ENCODE measurements at places on chromosomes 7 and 10.

DNA sequence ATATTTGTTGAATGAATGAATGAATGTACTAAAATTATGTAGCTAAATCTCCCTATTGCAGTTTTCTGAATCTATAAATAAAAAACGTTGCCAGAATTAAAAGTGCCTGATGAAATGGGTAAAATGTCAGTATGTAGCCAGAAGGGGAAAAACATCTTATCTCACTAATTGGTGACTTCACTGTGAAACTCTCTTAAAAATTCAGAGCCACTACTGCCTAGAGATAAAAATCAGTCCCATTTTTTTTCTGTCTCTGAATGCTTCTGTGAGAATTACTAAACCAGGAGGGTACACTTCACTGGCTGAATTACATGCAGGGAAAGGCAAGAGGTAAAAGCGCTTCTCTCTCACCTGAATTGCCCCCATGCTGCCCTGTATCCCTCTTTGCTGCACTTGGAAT lies 69.6 kb upstream of the HPS1 start:
- DNase-seq = no peak

DNA sequence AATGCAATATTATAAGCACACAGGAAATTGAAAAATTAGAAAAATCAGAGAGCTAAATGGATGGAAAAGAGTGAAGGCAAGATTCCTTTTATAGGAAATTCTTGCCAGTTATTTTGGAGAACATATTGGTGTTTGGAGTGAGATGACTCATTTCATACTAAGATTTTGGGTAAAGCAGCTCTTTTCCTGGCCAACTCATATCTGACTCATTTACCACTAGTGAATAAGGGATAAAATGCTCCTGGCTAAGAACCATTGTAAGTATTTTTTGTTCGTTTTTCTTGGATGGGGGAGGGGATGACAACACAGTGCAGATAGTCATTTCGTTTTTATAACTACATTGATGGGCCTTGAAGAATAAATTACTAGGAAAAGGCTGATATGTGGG lies 139.3 kb downstream of the TWIST1 start:
- DNase-seq = peak; percentile 71

DNA sequence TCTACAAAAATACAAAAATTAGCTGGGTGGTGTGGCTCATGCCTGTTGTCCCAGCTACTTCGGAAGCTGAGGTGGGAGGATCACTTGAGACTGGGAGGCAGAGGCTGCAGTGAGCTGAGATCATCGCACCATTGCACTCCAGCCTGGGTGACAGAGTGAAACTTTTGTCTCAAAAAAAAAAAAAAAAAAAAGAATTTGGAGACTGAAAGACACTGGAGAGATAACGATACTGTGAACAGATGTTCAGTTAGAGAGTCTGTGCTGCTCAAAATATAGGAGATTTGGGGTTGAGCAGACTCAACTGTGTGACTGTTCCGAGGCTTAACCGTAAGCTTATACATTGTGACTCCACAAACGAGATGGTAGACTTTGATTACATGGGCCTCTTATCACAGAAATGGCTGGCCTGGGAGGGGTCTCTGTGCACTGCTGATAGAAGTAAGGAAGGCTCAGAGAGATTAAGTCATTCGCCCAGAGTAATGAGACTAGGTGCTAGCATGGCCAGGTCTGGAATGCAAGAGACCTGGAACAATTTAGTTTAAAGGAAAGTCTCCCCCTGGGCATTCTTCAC lies 19.4 kb downstream of the WBP1L start:
- DNase-seq = no peak

DNA sequence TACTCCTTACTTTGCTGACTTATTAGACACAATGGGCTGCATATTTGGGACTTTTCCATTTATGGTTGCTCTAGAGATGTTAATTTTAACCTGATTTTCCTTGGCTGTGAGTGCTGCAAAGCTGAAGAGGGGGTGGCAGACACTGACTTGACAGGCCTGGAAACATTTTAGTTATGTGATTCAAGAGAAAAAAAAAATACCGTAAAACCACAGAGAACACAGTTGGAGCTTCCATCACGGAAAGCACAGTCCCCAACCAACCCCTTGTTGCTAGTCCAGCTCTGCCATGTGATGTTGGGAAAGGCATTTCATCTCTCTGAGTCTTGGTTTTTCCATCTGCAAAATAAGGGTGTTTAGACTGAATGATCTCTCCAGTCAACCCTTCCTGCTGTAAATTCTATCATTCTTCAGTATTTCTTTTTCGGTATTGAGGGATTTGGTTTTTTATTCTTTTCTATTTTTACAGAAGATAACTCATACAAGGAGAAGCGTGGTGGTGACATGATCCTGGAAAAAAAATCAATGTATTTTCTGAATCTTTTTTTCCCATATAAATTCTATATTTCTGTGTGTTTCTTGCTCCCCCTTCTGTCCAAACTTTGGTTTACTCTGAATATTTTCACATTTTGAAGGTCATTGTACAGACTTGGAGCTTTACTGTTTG lies 246.1 kb downstream of the REEP3 start:
- DNase-seq = no peak

- no peak for DNase-seq
These were observed 57.7 kb upstream of the KLF14 start for GRCh38 chr7:130791746-130792145.

DNA sequence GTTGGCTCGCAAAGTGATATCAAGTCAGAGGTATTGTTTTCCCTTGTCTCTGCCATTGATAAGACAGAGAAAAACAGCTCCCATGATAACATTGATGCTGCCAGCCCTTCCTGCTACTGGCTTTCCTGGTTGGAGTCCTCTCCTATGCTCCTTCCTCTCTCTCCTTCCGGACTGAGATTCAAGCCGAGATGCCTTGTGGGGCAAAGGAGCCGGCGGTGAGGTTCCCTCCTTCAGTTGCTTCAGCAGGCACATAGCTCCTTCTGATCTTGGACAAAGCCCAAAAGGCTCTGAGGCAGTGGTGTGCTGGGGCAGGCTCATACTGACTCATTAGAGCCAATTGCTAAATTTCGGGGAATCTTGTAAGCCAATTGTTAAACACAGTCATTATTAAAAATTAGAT lies 8.8 kb upstream of the ZCCHC24 start:
- peak; percentile 62 for DNase-seq

DNA sequence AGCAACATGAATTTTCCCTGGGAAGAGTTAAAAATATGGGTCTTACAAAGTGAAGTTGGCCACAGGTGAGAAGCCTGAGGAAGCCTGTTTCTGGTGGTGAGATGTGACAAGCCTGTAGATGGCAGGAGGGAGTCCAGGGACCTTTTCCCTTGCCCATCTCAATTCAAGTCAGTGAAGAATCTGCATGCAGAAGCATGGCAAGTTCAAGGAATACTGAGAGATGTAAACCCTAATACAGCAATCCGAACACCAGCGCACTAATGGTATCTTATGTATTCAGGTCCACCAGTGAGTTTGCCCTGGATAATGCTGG lies 73.6 kb downstream of the RHOBTB1 start:
- no peak for DNase-seq

DNA sequence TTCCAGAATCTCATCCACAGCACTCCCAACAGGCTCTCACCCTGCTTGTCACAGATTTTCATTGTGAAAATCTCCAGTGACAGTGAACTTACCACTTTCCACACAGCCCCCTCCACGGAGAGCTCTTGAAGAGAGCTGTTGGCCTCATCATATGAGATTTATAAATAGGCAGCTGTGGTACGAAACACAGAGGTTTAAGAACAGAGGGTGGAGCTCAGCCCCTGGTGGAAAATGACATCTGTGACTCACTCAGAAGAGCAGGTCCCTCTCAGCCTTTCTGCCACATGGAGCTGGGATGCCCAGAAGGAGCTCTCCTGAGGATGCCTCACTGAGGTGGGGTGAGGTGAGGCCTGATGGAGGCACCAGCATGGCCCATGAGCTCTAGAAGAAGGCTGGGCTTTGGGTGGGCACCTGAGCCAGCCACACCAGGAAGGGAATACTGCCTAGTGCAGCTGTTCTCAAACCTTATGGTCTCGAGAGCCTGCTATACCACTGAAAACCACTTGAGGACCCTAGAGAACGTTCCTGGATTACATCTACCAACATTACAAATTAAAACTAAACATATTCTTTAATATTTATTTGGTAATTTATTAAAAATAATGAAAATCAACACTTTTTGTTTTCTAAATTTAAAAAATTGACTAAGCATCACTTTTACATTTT lies 25.8 kb upstream of the EEPD1 start:
- DNase-seq = no peak

DNA sequence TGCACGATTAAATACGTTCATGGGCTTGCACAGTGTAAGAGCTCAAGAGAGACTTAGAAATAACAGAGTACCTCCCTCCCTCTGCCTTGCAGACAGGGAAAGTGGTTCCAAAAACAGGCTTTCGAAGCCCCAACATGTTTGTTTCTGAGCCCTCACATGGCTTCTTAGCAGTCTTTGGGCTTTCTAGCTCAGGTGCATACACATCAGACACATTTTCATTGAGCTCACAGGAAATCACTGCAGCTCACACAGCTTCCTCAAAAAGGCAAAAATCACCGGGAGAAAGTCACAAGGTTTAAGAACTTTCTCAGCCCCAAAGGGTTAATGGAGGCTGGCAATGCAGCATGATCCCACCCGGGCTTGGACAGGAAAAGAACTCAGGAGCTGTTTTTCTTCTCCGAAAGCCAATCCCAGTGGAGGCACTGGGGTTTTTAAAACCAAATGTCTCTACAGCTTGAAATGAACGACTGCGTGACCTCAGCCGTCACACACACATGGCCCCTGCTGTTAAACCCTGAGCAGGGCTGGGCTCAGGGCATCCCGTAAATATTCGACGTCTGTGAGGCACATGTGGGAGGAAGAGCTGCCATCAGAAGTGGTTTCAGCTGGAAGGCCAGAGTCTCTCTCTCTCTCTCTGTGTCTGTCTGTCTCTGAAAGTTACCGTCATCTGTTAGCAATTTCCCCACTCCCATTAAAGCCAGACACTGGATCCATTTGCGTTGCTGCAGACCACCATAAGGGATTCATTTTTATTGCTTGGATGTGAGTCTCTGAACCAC lies 69.7 kb downstream of the CALML3 start:
- no peak for DNase-seq

DNA sequence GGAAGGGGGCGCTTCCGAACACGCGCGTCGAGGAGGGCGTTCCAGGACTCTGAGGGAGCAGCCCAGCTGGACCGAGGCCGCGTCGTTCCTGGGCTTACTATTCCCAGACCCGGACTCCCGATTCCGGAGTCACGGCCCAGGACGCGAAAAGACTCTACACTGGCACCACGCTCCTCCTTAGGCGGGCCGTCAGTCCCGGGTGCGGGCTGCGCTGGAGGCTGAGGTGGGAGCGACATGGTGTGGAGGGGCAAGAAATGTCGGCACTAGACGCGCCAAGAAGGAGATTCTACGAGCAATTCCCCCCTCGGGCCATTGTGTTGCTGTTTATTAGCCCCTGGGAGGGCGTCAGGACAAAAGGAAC lies 584 bp upstream of the RUNDC3B start:
- no peak for DNase-seq

- no peak for DNase-seq
These were observed 22.2 kb downstream of the FRMPD2 start for GRCh38 chr10:48252354-48252650.

DNA sequence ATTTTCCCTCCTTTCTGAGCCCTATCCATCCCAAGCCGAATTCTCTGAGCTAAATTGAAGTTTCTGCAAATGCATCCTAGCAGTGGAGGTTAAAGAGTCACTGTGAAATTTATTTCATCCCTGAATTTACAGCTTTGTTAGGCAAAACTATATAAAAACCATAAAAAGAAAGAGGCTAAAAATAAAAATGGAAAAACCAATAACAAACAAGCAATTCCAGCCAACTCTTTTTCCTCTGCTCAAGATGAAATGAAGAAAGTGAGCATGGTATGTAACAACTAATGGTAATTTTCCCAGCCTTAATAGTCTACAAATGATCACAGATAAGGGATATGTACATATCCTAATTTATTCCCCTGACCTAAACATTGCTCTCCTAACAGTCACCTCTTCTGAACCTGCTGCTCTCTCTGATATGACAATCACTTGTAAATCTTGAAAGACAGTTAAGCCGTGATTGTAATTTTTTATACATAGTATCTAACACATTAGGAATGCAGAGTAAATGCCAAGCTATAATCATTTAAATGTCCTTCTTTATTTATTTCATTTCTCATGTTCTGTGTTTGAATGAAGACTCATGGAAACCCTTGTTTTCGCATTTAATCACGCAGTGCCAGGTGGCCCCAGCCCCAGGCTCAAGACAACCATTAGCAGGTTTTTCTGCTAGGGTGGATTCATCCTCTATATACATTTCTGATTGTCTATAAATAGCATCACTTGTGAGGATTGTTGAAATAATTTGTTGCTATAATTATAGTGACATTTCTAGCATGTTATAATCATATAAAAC lies 48.6 kb upstream of the NRP1 start:
- no peak for DNase-seq

GRCh38 chr10:44261710-44262455 lies 123.0 kb downstream of the CXCL12 start:
- DNase-seq = peak; percentile 13

DNA sequence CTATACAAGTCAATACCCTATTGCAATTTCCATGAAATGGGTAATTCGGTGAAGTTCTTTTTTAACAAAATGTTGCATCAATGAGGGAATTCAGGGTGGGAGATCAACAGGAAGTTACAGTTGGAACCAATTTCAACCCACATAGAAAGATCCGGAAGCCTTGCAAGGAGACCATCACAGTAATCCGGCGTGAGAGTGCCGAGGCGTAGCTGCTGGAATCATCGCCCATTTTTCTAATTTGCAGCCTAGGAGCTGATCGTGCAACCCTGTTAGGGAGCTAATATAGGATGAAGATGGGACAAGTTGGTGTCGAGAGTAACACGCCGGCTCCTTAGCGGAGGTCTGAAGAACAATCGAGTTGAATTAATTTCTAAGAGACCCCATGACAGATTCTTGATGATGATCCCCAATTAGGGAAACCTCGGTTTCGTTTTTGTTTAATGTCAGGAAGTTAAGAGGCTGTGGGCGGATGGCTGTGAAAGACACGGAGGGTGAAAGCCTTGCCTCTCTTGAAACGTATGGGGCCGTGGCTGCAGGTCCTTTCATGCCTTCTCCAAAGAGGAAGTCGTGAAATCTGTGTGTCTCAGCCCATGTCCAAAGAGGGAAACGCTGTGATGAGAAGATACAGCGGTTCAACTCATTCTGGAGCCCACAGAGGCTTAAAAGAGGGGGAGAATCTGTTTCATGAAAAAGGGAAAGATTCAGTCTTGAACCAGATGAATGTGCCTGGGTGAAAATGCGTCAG lies 51.2 kb upstream of the CARD11 start:
- no peak for DNase-seq

DNA sequence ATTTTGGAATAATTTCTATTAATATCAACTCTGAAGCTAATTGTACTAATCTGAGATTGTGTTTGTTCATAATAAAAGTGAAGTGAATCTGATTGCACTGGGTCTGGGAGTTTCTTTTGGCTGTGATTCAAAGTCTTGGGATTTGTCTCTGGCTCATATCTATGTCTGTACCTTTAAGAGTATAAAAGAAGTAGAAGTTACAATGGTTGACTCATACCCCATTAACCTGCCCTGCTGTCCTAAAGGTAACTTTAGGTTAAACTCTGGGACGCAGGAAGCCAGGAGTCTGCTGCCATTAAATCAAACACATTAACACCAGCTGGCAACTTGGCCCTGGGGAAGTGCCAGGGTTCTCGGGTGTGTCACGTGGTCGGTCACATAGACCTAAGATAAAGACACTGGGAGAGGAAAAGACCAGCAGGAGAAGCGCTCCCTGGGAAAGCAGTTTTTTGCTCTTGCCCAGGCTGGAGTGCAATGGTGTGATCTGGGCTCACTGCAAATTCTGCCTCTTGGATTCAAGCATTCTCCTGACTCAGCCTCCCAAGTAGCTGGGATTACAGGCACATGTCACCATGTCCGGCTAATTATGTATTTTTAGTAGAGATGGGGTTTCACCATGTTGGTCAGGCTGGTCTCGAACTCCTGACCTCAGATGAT lies 17.8 kb downstream of the SCD start:
- no peak for DNase-seq

Data from AG04450 (cell line).